AG04450 (cell line): ENCODE measurements at places on chromosomes 13 and 19. TPM values are rescaled to one million over a fixed set of nuclear protein-coding genes. Genes with fewer than 3 reads are reported as not detected.

LMTK3 gene
- polyA plus RNA-seq, result 0.25 TPM in 2 replicates

ZNF772 gene
- 6.6 and 6.8 TPM in 2 replicates for polyA plus RNA-seq

DNA sequence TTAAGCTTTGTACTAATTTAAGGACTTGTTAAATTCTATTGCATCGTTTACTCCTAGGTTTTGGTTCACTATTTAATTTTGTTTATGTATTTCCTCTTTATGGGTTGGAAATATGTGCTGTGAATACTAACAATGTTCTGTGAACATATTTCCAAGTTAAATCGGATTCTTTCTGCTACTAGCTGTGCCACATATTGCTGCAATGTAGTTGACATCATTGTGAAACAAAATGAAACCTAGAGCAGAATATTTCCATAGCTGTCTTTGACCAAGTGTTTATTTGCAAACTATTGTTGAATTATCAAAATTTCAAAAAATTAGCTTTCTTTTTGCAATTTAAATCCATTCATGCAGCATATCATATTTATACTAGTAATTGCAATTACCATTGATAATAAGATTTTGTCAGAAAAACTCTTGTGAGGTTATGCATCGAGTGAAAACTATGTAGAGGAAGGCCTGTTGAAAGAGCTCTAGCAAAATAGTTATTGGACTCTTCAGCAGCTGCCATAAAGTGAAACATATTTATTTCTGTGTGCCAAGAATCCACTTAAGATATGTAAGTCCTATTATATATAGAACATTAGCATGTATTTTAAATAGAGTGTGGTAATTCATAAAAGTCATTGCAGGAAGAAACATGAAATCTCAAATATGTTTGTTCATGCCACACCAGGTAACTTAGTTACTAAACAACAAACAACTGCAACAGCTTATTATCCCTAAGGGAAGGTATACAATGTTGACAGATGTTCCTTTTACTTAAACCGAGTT, 575.1 kb downstream of the SLITRK6 start:
- DNase-seq, result no peak

ZNF493 gene
- polyA plus RNA-seq, result 5.8 and 6.4 TPM in 2 replicates

- no peak for DNase-seq
These were observed 24.8 kb upstream of the ZNF254 start for GRCh38 chr19:24062190-24062589.

VSTM2B gene
- polyA plus RNA-seq, result not detected in 2 replicates

GRCh38 chr13:111916201-111916600, 150.7 kb upstream of the SOX1 start:
- no peak for DNase-seq

DNA sequence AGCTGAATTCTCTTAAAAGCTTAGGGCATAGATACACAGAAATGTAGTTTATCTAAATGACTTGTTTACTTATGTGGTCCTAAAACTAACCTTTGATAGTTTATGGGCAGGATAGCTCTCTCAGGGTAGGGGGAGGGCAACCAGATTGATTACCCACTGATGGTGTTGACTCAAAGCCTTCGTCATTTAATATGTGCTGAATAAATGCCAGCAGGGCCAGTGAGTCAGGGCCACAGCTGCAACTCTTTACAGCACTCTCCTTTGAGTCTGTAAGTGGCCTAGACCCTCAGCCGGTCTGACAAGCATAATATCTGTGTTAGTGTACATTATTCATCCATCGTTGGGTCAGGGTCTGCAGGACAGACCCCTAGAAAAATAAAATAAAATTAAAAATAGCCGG, 128.5 kb downstream of the ZNF675 start:
- DNase-seq, result no peak

ZNF578 gene
- polyA plus RNA-seq, result 4.3 TPM in 2 replicates

DNA sequence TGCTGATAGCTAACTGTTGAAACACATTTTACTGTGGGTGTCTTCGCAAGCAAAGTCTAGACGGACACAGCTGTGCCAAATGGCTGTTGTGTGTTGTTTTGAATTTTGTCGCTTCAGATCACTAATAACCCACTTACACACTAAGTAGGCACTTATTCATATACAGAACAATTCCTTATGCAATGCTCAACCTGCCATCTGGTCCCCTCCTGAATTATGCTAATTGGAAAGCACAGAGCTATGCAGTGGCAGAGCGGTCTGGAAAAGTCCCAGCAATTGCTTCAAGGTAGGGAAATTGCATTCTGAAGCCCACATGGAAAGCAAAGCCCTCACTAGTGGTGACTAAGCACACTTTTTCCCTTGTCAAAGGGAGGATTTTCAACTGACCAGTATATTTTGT, 69.9 kb downstream of the C13orf42 start:
- DNase-seq, result no peak

COMP gene
- polyA plus RNA-seq, result 0.09 TPM in 2 replicates
